ENCODE measurements at places on chromosomes 5 and 9. TPM values are rescaled to one million over a fixed set of nuclear protein-coding genes. Genes with fewer than 3 reads are reported as not detected.

DNA sequence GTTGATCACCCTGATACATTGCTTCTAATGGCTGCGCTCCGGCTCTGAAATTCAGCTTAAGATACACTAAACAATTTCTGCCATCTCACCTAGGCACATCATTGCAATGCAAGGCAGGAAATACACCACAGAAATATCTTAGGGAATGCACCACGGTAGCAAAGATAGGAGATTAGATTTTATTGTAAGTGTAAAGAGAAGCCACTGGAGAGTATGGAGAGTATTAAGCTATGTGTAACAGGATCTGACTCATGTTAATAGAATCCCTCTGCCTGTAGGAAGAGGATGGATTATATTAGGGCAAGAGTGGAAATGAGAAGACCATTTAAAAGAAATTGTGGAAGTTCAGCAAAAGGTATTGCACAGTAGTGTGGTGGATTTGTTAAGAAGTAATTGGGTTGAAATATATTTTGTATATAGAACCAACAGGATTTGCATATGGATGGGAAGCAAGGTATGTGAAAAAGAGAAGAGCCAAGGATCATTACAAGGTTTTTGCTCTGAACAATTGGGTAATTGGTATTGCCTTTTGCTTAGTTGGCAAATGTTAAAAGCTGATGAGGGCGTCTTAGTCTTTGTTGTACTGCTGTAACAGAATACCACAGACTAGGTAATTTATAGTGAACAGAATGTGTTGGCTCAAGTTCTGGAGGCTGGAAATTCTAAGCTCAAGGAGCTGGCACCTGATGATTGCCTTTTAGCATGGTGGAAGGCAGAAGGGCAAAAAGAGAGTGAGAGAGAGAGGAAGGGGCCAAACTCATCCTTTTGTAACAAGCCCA lies 636.1 kb downstream of the PSAT1 start:
- no peak overlapping the region for H3K27ac ChIP-seq
- no peaks in the 10 kb centered on the region for H3K36me3 ChIP-seq
- no peak for DNase-seq
- no peaks in the 10 kb centered on the region for H3K27me3 ChIP-seq
- H3K4me3 ChIP-seq = no peak overlapping the region
- no peaks in the 10 kb centered on the region for H3K4me1 ChIP-seq

GRCh38 chr5:104611135-104611767 lies 1048.7 kb upstream of the NUDT12 start:
- H3K27me3 ChIP-seq = no peaks in the 10 kb centered on the region
- no peaks in the 10 kb centered on the region for H3K4me1 ChIP-seq
- no peaks in the 10 kb centered on the region for H3K36me3 ChIP-seq

- no peaks in the 10 kb centered on the region for H3K27me3 ChIP-seq
- no peak overlapping the region for H3K4me3 ChIP-seq
- no peak overlapping the region for H3K27ac ChIP-seq
- H3K4me1 ChIP-seq = peaks cover 3% of the 10 kb centered on the region
- no peak for DNase-seq
These were observed 14.2 kb upstream of the PHF2 start for GRCh38 chr9:93562157-93562556.

- no peaks in the 10 kb centered on the region for H3K36me3 ChIP-seq
- no peak overlapping the region for H3K4me3 ChIP-seq
- H3K27ac ChIP-seq = no peak overlapping the region
- no peaks in the 10 kb centered on the region for H3K27me3 ChIP-seq
- no peak for DNase-seq
- H3K4me1 ChIP-seq = no peaks in the 10 kb centered on the region
These were observed 89.4 kb downstream of the OTULIN start for GRCh38 chr5:14753947-14754346.

DNA sequence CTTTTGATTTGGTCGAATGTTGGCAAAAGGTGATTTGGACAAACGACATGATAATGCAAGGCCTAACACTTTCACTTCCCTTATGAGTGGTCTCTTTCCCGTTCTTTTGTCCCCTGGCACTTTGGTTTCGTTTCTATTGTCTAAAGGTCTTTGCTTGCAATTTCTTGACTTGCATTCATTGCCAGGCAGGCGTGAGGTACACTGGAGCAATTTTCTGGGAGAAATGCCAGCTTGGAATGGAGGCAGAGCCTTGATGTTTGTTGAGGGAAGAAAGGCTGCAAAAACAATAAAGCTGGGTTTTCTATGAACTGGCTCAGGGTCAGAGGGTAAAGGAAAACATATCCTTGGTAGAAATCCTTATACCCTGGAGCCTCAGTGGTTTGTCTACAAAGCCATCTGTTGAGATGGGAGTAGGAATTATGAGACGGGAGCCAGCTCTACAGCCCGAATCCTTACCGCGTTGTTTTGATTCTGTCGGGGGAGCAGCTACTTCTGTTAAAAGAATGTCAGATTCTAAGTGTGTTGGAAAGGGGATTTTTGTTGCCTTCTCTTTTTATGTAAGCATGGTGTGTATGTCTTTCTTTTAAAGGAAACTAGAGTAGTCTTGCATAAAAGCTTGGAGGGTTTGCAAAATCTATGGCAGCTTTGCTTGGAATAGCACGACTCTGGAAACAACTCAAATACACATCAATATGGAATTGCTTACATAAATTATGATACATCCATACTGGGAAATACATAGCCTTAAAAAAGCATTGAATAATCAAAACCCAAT lies 158.9 kb downstream of the RMI1 start:
- DNase-seq = peak; percentile 76
- H3K36me3 ChIP-seq = no peaks in the 10 kb centered on the region

- no peak overlapping the region for H3K27ac ChIP-seq
- H3K4me1 ChIP-seq = no peaks in the 10 kb centered on the region
- H3K27me3 ChIP-seq = peaks cover 35% of the 10 kb centered on the region
- H3K4me3 ChIP-seq = no peak overlapping the region
- peak; percentile 19 for DNase-seq
These were observed 26.6 kb upstream of the PIP5K1B start for GRCh38 chr9:68678430-68678829.

Gene CBY3
- not detected for polyA plus RNA-seq

Gene PAPPA
- polyA plus RNA-seq = 0.40 TPM

Gene FPGS
- 59.6 TPM for polyA plus RNA-seq

All from adrenal gland (tissue), 19 donors.